Mucosa of gallbladder (tissue), 1 donor: ENCODE measurements at places on chromosomes 16 and 17.

- no peak for DNase-seq
These were observed 11.4 kb downstream of the HS3ST6 start for GRCh38 chr16:1906846-1907165.

DNA sequence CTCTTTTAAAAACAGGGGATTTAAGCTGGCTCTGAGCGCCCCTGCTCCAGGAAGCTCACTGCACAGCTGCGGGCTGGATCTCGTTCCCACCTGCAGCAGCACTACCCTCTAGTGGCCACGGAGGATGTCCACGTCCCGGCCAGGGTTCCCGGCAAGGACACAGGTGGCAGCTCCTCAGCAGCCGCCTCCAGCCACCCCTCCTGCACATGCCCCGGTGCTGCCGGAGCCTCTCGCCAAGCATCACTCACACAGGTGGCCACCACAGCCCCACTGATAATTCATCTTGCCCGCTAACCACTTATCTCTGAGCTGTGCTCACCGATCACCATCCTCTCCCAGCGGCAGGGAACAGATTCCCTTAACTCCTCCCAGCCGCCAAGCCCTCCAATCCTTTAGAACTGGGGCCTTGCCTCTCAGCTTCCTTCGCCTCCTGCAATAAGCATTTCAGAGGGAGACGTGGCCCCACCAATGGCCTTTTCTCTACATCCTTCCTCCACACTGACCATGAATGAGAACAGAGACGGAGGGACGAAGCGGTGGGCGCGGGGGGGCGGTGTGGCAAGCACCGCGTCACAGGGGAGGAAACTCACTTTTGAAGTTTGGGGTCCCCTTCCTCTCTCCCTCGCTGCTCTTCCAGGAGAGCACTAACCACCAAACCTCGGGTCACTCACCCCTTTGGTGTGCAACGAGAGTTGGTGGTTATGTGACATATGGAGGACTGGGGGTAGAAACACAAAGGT is 222.1 kb downstream of the RBFOX3 start:
- peak; percentile 35 for DNase-seq

DNA sequence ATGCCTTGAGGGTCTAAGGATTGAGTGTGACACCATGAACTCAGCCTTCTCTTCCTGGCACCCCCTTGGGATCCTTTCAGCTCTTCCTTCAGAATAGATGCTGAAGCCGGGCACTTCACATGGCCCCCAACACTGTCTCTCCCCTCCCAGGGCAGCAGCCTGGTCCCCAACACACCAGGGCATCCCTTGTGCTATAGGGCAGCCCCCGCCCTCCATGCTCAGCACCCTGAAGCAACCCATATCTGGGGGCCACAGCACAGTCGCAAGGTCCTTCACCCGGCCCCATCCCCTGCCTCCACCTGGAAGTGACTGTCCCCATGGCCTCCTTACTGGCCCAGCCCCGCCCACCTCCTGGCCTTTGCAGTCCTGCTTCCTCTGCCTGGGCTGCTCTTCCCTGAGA is 143.1 kb downstream of the C16orf95 start:
- DNase-seq = no peak

- DNase-seq = no peak
These were observed 307.3 kb upstream of the ERCC4 start for GRCh38 chr16:13612623-13613022.

- DNase-seq = no peak
These were observed 108.0 kb downstream of the CCDC182 start for GRCh38 chr17:57636985-57637665.

GRCh38 chr17:14752011-14752410 is 451.1 kb downstream of the HS3ST3B1 start:
- DNase-seq = no peak

GRCh38 chr17:55068862-55069811 is 100.6 kb downstream of the STXBP4 start:
- no peak for DNase-seq

DNA sequence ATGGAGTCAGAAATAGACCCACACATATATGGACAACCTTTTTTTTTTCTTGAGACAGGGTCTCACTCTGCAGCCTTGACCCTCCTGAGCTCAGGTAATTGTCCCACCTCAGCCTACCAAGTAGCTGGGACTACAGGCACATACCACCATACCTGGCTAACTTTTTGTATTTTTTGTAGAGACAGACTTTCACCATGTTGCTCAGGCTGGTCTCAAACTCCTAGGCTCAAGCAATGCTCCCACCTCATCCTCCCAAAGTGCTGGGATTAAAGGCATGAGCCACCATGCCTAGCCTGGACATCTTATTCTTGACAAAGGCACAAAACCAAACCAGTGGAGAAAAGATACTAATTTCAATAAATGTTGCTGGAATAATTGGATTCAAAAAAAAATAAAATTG is 14.7 kb upstream of the NACA2 start:
- DNase-seq = no peak

GRCh38 chr16:6517020-6517720 is 815.5 kb upstream of the RBFOX1 start:
- DNase-seq = no peak

DNA sequence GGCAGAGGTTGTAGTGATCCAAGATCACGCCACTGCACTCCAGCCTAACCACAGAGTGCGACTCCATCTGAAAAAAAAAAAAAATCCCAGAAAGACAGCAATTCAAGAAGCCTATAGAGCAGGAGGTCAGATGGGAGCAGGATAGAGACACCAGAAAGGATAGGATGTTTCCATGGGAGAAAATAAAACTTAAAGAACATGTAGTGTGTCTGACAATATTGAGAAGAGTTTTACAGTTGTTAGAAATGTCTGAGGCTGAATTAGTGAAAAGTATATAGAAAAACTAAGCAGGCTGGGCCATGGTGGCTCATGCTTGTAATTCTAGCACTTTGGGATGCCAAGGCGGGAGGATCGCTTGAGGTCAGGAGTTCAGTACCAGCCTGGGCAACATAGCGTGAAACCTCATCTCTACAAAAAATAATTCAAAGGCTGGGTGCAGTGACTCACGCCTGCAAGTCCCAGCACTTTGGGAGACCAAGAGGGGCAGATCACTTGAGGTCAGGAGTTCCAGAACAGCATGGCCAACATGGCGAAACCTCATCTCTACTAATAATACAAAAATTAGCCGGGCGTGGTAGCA is 15.3 kb upstream of the TRIM37 start:
- no peak for DNase-seq

GRCh38 chr16:53822936-53823529 is 119.1 kb downstream of the FTO start:
- no peak for DNase-seq

DNA sequence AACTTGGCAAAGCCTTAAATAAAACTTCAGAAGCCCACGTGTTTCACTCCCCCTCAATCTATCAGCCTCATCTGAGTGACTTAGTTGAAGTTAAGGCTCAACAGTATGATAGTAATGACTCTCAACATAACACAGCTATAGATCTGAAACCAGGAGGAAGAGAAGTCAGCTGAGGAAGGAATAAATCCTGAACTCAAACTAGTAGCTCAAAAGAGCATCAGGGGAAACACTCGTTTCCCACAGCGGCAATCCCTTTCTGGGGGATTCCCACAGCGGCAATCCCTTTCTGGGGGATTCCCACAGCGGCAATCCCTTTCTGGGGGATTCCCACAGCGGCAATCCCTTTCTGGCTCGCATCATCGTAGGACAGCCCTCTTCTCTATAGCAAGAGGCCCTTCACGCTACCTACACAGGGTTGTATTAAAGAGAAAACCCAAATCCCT is 56.8 kb downstream of the ZZEF1 start:
- DNase-seq = no peak

DNA sequence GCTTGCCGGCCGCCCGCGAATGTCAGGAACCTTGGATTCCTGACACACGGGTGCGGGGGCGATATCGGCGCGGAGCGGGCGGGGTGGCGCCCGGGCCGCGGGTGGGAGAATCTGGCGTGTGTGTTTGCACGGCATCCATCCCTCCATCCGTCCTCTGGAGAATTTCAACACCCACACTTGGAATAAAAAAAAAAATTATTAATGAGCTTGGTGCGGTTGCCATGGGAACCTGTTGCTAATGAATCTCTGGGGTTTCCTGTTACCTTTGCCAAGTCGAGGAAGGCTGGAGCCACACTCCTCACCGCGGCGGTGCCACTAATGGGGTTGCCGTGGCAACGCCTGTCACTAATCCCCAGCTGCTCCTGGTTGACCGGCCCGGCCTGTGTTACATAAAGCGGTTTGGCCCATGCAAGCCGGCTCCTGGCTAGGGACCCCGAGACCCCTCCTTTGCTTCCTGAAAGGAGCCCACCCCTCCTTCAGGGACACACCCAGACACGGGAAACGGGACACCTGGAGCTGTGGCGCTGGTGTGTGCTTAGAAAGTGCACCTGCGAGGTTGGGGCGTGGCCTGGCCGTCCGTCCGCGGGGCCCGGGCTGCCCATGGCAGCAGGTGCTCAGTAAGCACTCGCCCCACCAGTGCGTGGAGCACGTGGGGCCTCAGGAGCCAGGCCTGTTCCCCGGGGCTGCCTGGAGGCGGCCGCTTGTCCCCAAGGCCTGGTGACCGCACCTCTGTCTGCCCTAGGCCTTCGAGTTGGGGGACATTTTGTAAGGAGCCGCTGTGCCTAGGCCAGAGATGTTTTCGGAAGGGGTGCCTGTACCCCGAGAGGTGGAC is 14.6 kb downstream of the CACNA1H start:
- DNase-seq = no peak

- DNase-seq = no peak
These were observed 16.1 kb downstream of the SGCA start for GRCh38 chr17:50181591-50182560.

GRCh38 chr16:88195911-88196465 is 186.8 kb upstream of the ZNF469 start:
- DNase-seq = no peak

- DNase-seq = no peak
These were observed 82.3 kb upstream of the BCAR1 start for GRCh38 chr16:75333721-75334163.

GRCh38 chr17:73733517-73733916 is 89.3 kb upstream of the SDK2 start:
- DNase-seq = no peak

DNA sequence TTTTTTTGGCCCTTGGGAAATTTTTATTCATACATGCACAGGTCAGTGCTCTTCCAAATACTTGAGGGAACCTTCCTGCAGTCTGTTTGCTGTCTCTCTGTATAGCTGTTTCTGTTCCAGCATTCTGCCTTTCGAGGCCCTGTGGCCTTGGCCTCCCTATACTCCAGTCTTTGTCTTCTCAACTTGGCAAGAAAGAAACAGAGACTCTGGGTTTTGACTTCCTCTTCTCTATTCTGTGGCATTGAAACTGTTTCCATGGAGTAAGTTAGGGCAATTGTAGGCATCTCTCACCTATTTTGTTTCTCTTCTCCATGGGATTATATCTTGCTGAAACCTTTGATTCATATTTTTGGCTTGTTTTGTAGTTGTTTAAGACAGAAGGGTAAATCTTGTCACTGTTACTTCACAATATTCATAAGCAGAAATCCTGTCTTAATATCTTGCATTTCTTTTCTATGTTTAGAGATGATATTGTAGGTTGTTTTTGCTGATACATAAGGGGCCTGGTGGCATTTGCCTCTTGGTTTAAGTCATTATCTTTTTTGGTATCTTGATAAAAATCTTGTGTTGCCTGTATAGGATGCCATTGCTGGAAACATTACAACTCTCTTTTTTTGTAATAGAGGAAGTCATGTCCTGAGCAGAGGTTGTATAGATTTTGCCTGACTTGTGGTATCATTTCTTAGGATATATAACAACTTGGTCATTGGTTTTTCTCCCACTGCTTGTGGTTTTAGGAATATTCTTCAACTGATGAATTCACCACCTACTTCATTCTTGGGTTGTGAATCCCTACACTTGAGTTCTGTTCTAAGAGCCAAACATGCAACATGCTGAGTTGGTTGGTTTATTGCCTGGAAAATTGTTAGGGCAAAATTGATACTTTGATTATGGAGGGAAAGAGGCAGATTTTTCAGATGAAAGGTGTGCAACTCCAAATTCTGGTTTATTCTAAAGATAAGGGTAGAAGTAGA is 168.6 kb downstream of the FTO start:
- DNase-seq = no peak

DNA sequence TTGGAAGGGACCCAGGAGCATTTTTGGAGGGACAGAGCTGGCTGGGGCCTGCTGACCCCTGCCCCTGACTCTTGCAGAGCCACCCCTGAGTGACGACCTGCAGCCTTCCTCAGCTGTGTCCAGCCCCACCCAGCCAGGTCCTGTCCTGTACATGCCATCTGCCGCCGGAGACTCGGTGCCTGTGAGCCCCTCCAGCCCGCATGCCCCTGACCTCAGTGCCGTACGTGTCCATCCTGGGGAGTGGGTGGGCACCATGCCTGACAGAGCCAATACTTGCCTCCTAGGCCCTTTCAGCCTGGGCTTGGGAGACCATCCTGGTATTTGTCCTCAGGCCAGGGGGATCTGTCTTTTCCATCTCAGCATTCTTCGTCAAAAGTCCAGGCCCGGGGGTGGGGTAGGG is 27.5 kb downstream of the UNC13D start:
- no peak for DNase-seq

- DNase-seq = no peak
These were observed 8.5 kb downstream of the ST6GALNAC1 start for GRCh38 chr17:76635039-76635438.

- DNase-seq = no peak
These were observed 4.4 kb downstream of the SMARCD2 start for GRCh38 chr17:63837962-63838600.

DNA sequence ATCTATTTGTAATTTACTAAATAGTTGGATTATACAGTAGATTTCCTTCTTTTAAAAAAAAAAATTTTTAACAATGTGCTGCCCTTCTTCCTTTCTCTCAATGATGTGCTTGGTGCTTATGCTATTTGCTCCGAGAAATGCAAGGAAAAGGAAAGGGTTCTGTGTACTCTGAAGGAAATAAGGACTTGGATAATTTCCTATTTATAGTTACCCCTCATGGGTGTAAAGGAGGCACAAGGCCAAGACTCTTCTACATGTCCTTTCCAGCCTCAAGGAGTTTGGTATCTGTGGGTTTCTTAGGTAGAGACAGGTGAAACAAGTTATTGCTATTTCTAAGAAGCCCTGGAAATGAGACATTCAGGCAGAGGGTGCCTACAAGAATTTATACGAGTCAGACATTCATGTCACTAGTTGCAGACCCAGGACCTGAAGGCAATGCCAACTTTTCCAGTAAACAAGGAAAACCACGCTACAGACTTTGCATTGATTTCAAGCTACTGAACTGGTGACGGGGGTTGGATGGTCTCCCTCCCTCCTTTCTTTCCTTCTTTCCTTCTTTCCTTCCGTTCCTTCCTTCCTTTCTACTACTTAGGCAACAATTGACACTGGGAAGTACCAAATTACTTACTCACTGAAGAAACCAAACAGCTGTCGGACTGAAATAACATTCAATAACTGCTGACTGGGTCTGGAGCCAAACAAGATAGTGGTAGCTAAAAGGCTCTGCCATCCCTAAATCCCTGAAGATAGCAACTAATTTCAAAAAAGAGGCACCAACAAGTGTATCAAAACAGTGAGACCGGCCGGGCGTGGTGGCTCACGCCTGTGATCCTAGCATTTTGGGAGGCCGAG is 33.8 kb upstream of the GHDC start:
- DNase-seq = no peak
